ENCODE measurements at places on chromosomes 12 and 14.
A peak's percentile ranks its signal among the peaks of the same experiment; 100 is the strongest.

DNA sequence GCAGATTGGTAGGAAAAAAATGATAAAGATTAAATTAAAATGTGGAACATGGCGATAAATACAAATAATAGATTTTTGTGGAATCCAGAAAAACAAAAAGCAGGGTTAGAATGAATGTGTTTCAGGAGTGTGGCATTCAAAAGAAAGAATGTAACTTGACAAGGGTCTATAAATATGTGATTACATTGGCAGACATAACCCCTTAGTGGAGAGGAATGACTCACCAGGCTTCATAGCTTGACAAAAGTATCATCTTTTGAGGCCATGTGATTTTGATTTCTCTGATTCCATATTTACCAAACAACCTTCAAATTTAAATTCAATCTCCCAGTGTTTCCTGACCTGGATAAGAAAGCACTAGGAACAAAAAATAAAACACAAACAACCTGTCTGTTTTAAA, 24.4 kb upstream of the MGST1 start:
- no peak for DNase-seq

GRCh38 chr12:94404854-94405253, 54.8 kb downstream of the CEP83 start:
- no peak for DNase-seq

DNA sequence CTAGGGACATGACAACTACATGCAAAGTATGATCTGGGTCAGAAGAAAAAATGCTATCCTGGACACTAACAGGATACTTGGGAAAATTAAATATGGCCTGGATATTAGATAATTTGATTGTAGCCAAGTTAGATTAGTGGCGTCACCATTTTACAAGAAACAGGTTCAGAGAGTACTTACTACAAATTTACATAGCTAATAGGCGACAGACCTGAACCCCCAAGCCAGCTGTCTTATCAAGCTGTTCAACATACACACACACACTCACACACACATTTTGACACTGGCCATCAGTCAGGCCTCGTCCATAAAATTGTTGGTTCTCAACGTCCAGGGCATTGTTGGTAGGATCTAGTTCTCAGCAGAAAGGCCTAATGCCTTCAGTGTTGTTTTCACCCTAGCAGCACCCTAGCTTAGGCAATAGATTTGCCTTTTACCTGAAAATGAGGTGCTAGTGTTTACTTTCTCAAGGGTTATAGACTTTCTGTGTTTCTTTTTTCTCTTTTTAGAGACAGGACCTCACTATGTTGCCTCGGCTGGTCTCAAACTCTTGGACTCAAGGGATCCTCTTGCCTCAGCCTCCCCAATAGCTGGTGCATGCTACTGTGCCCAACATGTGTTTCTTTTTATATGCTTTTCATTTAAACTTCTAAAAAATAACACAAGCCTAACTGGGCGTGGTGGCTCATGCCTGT, 3.3 kb upstream of the C14orf93 start:
- no peak for DNase-seq

DNA sequence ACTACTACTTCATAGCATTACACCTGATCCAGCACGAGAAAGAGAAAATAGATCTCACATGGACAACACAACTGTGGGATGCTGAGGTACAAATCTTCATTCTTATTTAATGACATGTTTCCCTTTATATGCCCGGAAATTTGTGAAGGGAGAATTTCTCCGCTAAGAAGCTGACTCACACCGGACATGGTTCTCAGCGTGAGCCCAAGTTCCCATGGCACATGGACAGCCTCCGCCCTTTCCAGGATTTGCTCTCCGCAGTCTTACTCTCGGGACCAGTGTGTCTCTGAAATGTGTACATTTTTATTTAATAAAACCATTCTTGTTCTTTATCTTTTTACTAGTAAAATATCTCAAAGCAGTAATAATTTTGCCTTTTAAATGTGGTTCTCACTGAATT, 1154.8 kb downstream of the TMEM121 start:
- DNase-seq = no peak

GRCh38 chr12:62683776-62684569, 217.3 kb downstream of the MON2 start:
- DNase-seq = no peak

DNA sequence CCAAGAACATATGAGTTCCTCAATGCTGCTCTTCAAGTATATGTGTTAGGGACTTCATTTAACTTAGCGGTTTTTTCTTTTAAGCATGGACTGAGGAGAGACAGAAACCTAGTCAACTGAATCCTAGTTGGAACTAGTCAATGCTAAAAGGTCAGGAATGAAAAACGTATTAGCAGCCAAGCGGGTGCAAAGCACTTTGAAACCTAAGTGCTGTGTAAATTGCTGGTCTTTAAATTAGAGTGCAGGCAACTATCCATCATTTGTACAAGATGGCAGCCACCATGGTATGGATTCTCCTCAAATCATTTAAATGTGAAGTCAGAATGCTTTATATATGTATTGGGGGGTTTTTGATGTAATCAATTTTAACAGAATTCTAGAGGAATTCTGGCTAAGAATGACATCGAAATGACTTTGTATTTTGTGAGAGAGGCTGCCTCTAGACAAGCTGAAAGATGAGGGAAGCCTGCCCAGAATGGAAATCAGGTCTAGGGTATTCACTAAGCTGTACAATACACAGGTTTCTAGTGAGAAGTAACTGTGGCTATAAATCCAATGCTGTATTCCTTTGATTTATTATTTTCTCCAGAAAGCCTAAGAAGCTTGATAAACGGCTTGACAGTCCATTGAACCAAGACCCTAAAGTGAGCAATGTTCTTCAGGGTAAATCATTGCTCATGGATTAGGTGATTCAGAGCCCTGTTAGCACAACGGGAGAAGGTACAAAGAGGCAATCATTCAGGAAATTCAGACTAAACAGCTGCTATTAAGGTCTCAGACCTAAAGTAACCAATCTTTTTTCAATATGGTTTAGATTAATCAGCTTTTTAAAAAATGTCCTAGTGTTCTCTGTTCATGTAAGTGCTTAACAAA, 198.8 kb downstream of the ANO2 start:
- DNase-seq = no peak

- DNase-seq = no peak
These were observed 72.5 kb downstream of the NTN4 start for GRCh38 chr12:95718006-95718431.

DNA sequence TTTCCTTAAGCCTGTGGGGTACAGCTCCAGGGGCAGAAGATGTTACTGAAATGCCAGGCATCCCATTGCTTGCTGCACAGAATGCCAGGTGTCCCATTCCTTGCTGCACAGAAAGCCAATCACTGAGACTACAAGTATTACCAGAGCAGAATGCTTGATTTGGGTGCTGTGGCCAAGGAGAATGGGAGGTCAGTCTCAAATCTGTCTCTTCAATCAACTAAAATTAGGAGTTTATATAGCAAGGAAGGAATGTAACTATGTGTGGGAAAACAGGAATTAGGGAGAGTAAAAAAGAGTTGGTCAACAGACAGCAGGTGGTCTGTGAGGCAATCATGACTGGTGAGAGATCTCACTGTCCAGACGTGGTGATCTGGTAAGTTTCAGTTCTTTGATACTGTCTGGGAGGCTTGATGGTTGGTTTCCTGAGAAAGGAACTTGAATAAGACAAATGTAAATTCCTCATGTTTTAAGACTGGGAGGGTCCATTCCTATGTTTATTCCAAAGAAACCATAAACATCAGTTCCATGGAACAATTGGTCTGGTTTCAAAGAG, 31.2 kb upstream of the VASH1 start:
- DNase-seq = no peak

- no peak for DNase-seq
These were observed 15.4 kb upstream of the SMCO2 start for GRCh38 chr12:27431185-27431584.

GRCh38 chr14:85566603-85567002, 36.7 kb downstream of the FLRT2 start:
- no peak for DNase-seq

DNA sequence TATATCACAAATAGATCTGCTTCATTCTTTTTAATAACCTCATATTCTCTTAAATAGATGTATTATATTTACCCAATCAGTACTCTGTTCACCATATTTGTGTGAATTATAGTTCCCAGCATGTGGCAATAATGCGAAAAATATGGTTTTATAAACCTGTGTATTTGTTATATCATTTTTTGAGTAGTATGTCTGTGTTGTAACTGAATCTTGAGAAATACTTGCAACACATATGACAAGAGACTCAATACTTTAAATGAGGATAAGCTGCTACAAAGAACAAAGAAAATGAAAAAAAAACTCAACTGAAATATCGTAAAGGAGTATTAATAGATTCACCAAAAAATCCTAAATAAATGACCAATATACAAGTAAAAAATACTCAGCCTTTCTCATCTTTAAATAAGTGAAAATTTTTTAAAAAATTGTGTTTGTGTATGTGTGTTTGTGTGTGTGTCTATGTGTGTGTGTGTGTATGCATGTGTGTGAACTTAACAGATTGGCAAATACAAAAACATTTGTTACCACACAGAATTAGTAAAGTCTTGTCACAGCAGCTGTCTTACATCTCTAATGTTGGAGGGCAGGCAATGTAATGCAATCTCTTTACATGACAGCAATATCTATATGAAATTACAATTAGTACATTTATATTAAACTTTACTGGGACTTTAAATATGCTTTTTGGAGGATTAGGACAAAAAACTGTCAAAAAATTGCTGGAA, 441.9 kb upstream of the MGAT4C start:
- no peak for DNase-seq

GRCh38 chr12:68565391-68565903, 45.3 kb upstream of the RAP1B start:
- DNase-seq = no peak

GRCh38 chr12:104083769-104084475, 19.6 kb downstream of the HCFC2 start:
- DNase-seq = no peak

- DNase-seq = no peak
These were observed 33.1 kb downstream of the NPC2 start for GRCh38 chr14:74459976-74460375.

DNA sequence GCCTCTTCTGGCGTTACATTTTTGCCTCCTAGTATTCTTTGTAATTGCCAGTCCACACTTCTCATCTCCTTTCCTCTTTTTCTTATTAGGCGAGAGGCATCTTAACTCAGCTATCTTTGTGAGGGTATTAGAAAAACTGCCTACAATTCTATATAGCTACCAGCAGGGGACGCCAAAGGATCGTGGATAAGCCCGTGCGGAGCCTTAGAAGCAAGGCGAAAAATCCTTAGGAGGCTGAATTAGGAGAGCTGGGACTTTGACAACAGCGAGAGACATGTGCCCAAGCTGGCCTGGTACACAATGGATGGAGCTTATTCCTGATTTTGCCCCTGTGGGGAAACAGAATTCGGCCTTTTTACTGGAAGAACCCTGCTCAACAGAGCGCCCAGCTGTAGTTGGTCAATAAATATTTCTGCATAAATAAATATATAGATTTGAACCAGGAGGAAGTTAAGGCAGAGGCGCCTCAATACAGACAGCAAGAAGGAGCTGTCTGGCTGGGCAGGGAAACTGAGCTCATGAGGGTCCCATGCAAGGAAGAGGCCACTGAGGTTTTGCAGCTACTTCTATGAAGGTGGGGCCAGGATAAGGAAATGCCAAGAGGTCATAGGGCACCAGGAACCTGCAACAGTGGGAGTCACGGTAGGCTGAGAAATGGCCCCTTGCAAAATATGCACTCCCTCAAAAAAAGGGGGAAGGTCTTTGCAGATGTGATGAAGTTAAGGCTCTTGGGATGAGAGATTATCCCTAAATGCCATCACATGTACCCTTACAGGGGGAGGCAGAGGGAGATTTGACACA, 14.6 kb upstream of the RBM19 start:
- DNase-seq = no peak

- peak; percentile 55 for DNase-seq
These were observed 3.4 kb downstream of the BMP4 start for GRCh38 chr14:53953002-53953827.

- DNase-seq = no peak
These were observed 18.7 kb upstream of the EPYC start for GRCh38 chr12:91023326-91024004.
